SK-MEL-5 (cell line): ENCODE measurements at places on chromosomes 12 and 14. TPM values are rescaled to one million over a fixed set of nuclear protein-coding genes. Genes with fewer than 3 reads are reported as not detected.

TAC3 gene
- not detected in 2 replicates for total RNA-seq

- DNase-seq: no peak
Observed at GRCh38 chr14:37972941-37973887, 234.5 kb upstream of the SSTR1 start.

THTPA gene
- 9.5 and 11.9 TPM in 2 replicates for total RNA-seq

DNA sequence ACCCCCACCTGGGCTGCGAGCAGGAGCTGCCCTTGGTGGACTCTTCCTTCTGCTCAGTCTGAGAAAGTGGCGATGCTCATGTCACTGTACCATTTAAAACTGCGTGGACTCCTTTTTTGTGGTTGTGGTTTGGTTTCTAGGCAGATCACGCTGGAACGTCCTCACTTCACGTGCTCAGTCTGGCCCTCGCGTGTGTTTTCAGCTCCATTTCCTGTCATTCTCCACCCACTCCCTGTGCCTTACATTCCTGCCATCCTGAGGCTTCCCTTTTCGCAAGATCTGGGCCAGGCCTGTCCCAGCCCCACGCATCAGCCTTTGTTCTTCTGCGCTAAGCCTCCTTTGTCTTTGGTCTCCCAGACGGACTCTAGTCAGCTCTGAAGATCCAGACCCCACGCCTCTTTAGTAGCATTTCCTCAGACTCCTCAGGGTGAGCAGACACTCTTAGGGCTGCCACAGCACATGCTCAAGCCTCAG is 105.4 kb downstream of the FBXL14 start:
- DNase-seq: no peak

DNA sequence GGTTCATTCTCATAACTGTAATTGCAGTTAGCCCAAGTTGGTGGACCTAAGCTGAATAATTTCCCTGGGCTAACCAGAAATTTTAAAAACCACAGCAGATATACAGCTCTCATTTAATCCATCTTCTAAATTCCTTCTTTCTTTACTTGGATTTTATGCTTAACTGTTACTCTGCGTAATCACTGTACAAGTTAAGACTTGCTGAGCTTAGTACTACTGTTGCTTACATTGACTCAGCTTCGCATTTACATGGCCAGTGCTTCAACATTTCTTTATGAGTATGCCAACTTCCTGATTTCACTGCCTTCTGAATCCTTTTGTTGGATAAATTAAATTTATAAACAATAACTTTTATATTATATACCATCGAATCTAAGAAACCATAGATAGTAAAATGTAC is 147.4 kb downstream of the SLC38A4 start:
- no peak for DNase-seq

DNA sequence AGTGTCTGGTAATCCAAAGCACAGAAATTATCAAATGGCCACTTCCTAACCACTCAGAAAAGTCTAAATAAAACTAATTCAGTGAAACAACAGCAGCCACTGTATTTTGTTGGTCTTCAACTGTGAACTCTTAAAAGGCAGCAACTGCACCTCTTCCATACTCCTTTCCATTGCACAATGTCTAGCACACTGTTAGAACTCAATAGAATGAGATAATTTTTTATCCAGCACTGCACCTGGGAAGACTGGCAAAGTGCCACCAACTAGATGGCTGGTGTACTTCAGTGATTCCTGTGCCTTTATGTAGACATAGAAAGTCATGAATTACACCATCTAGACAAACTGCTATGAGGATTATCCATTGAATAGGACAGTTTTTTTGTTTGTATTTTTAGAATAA is 26.2 kb downstream of the LGR5 start:
- DNase-seq: no peak

HSP90B1 gene
- total RNA-seq: 982 and 1,069 TPM in 2 replicates

GRCh38 chr14:22835505-22835904 is 880 bp upstream of the MMP14 start:
- DNase-seq: no peak

DNA sequence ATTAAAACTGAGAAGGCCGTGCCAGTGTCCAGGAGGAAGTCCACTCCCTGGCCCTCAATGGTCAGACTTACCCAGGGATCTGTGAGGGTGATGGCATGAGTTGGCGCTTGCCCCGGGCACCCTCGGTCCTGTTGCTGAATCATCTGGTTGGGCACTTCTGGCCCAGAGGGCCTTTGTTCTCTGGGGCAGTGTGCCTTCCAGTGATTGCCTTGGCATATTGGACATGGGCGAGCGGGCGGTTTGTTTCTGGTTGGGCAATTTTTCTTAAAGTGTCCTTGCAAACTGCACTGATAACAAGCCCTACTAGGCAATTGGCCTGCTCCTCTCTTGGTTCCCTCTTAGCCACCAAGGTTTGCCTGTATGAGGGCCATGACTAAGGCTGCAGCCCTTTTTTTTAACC is 69.5 kb upstream of the ZDHHC17 start:
- no peak for DNase-seq

DNA sequence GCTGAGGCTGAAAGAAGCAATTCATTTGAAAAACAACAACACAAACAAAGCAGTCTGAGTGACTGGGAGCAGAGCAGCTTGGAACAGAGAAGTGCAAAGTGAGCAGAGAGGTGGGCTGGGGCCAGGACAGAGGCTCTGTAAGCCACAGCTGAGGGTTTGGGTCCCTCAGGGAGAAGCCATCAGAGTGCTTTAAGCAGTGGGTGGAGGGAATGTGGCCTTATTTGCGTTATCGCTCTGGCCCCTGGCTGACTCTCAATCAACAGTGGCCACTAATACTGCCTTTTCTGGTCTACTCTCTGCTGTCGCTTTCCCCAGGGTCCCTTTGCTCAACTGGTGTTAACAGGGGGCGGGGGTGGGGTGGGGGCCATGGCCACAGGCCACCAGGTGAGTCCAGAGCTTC is 44.2 kb downstream of the IRF2BPL start:
- no peak for DNase-seq
